ENCODE measurements at places on chromosomes 7 and 10.

DNA sequence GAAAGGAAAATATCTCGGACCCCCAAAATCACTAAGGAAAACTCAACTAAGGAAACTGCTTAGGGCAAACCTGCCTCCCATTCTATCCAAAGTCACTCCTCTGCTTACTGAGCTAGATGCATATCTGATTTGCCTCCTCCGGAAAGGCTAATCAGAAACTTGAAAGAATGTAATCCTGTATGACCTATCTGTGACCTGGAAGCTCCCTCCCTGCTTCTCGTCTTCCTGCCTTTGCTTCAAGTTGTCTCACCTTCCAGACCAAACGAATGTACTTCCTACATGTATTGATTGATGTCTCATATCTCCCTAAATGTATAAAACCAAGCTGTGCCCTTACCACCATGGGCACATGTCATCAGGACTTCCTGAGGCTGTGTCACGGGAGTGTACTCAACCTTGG lies 58.1 kb upstream of the SEC61G start:
- no peak for DNase-seq

DNA sequence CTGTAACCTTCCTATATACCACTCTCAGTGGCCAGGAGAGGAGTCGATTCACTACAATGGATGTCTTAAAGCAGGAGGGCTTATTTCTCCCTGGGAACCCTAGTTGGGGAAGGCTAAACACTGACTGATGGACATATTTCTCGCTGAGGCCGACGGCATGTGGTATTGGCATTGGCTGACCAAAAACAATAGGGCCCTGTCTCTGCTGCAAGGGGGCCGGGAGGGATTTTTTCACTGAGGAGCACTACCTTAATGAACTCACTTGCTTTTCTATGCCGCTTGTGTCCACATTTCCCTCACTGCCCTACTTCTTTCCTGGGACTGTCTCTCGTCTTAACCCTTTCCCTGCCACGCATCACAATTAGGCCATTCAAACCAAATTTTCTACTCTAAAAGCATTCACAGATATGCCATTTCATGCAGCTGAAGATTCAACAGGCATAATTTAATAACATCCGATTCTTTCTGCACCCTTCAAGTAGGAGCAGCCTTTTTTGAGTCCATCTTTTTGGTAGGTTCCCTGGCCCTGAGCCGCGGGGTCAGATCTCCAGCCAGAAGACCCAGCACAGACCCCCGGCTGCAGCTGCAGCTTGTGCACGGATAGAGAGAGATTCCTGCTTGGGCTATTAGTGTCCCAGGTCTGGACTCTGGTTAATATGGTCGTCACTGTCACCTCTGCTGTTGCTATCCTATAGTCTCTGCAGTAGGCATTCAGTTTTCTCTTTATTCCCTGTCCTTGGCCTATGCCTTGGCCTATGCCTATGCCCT lies 118.7 kb downstream of the HIPK2 start:
- DNase-seq: no peak

DNA sequence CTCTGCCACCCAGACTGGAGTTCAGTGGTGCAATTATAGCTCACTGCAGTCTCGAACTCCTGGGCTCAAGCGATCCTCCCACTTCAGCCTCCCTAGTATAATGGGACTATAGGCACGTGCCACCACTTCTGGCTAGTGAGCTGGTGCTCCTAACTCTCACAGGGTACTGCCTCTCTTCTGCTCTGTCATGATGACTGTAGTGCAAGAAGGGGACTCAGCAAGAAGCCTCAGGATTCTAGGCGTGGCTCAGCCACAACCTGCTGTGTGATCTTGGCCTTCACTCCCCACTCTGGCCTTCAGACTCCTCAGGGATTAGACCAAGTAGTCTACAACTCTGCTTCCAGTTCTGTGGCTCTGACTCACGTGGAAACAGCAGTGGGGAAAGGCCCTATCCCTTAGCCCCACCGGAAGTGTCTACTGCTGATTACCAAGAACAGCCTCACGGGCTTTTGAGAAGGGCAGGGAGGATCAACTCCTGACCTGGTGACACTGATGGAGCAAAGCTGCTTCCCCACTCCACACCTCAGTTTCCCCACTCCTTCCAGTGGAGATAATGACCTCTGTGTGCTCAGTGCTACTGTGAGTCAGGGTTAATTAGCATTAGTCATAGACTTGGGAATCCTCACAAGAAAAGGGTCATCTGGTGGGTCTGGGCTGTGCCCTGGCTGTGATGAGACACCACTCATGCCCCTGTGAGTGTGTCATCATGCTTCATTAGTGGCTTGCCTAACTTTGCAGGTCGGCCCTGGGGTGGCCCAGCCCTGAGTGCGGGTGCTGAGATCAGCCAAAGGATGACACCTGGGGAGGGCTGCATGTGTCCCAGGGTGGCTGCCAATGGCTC lies 41.1 kb downstream of the ZC3HC1 start:
- DNase-seq: peak; percentile 64

GRCh38 chr10:3179174-3179573 lies 6.6 kb upstream of the PITRM1 start:
- DNase-seq: no peak

- peak; percentile 23 for DNase-seq
Measured at GRCh38 chr7:113774182-113774807, 144.5 kb downstream of the PPP1R3A start.

- no peak for DNase-seq
Measured at GRCh38 chr10:133151543-133151972, 8.5 kb upstream of the KNDC1 start.

GRCh38 chr7:94657771-94658693 lies 2.1 kb upstream of the SGCE start:
- DNase-seq: peak; percentile 37

DNA sequence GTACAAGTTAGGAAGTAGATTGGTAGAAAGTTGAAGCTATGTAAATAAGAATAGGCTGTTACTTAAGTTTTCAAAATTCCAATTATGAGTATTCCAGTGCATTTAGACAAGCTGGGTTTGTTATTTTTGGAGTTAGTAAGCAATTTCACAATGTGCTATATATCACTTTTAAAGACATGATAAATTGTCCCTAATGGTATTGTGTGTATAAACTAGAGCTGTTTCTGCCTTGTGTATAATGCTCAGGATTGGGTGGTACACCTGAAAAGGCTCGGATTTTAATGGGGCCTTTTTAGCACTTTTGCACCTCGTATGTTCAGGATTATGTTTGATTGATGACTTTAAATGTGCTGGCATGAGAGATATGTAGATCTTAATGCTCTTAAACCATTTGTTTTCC lies 175.8 kb downstream of the VTI1A start:
- DNase-seq: no peak

DNA sequence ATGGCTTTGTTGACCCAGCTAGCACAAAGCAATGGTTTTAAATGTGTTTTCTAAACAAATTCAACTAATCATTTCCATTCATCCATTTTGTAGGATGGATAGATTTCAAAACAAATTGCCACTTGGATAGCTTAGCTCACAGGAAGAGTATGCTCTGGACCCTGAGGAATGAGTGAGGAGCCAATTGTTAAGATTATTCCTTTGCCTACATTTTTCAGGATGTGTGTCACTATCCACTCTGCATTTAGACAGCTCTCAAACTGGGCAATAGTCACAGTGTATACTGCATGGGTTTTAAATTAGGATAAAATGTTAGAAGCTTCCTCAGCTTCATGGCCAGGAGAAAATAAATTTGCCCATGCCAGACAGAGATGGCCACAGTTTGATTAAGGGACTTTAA lies 605.6 kb upstream of the TEX47 start:
- DNase-seq: no peak

Data from AG09309 (cell line).